ENCODE measurements at places on chromosomes 7 and 10.

- no peak for DNase-seq
Measured at GRCh38 chr7:77765906-77766800, 32.1 kb downstream of the TMEM60 start.

DNA sequence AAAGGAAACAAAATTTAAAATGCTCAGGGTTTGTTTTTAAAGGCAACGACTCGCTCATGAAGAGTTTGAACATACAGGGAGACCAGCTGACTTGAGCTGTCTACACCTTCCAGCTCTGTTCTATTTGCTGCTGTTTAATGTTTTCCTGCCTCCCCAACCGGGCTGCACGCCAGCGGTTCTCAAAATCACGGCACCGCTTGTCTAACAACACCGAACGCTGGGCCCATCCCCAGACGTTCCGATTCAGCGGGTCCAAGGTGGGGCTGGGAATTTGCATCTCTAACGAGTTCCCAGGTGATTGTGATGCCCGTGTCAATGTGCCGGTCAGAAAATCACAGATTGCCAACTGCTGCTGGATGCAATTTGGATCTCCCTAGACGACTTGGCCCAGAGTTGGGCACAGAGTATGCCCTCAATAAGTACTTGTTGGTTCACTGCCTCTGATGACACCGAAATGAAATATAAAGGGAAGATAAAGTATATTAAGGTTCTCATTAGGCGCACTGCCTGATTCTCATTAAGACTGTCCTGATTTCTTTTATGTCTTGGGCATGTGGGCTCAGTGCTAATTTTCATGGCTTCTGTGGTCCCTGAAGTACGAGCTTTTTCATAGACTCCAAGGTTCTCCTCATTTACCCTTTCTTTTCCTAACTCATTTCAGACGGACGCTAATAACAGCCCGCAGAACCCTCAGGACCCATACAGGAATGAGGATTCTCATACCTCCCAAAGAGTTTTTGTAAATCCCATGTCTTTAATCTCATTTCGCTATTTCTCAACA lies 28.5 kb downstream of the CELF2 start:
- DNase-seq: no peak

DNA sequence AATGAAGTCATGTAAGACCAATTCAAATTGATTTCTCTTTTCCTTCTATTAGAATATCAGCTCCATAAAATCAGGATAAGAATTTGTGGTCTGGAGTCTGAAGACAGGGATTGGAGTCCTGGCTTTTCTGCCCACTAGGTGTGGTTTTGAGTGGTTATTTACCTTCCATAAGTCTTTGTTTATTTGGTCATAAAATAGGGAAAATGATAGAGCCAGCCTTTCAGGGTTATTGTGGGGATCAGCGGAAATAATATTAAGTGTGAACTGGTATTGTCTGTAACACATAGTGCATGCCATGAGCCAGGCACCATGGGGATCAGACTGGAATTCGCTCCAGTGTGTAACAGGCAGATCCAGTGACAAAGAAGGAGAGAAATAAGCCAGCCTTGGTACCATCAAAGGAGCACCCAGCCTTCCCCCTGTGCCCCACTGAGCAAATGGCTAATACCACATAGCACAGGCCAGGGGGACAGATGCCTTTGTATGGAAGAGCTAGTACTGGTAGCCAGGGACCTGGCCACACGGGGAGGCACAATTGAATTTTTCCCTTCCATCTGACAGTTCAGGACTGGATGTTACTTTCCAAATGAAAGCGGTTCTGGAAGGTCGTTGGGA lies 509.7 kb upstream of the PODXL start:
- DNase-seq: no peak

DNA sequence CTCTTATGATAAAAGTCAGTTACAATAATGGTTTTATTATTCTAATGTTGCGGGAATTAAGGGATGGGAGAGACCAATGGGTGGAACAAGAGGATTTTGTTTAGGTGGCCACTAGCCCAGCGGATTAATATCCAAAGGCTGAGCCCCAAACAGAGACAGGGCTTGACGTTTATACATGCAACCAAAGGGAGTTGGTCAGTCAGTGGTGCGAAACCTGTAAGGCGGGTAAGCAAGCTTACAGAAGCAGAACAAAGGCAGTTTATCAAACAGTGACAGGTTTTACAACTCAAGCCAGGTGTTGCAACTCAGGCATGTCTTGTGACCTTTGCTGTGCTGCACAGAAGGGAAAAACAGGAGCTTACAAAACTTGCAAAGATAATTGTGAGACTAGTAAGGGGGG lies 622.9 kb upstream of the MBL2 start:
- DNase-seq: no peak

GRCh38 chr7:16531707-16532106 lies 5.1 kb downstream of the LRRC72 start:
- no peak for DNase-seq

GRCh38 chr10:7872041-7872442 lies 53.7 kb downstream of the TAF3 start:
- DNase-seq: no peak

- no peak for DNase-seq
Measured at GRCh38 chr7:6562106-6562505, 10.8 kb upstream of the GRID2IP start.

Data from CD4-positive, alpha-beta T cell treated with Interleukin-6 for 4 hours (primary cell).